ENCODE measurements at places on chromosomes 3 and 15. TPM values are rescaled to one million over a fixed set of nuclear protein-coding genes. Genes with fewer than 3 reads are reported as not detected.

GRCh38 chr3:170258105-170258487 is 35.9 kb downstream of the PRKCI start:
- H3K4me3 ChIP-seq, result no peak overlapping the region
- H3K36me3 ChIP-seq, result peaks cover 13% of the 10 kb centered on the region
- no peak for DNase-seq

DNA sequence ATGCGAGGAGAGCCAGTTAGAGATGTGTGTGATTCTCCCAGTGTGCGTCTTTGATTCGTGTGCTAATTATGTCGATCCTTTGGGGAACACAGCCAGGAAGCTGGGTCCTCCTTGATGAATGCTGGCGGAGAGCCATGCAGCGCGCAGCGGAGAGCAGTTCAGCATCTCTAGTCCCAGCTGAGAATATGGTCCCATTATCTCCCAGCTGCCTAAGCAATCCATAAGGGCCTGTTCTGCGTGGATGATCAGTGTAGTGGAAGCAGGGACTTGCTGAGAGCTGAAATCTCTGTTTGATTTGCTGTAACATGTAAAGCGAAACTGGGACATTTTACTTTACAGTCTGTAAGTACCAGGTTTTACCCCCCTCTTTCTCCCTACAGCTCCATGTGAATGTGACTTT is 412.7 kb downstream of the CNTN4 start:
- no peaks in the 10 kb centered on the region for H3K4me1 ChIP-seq
- no peak overlapping the region for H3K4me3 ChIP-seq
- no peaks in the 10 kb centered on the region for H3K27me3 ChIP-seq
- H3K36me3 ChIP-seq, result no peaks in the 10 kb centered on the region
- DNase-seq, result no peak

DNA sequence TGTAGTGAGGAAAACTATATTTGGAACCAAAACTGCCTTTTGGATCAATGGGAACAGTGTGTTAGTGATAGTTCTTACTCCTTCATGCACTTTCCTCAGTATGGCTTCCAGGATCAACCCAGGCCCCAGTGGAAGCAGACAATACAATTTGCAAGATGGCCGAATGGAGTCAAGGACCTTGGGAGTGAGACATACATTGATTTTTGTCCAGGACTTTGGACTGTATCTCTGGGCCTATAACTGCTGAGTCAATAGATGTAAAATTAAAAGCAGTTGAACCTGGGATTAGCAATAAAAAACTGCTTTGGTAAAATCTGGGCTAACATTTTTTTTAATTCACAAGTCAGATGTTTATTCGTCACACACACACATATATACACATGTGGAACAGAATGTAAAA is 1.8 kb downstream of the ARRDC4 start:
- H3K4me1 ChIP-seq, result peaks cover 30% of the 10 kb centered on the region
- peak; percentile 35 for DNase-seq
- no peak overlapping the region for H3K27ac ChIP-seq
- no peaks in the 10 kb centered on the region for H3K27me3 ChIP-seq
- no peaks in the 10 kb centered on the region for H3K36me3 ChIP-seq

DNA sequence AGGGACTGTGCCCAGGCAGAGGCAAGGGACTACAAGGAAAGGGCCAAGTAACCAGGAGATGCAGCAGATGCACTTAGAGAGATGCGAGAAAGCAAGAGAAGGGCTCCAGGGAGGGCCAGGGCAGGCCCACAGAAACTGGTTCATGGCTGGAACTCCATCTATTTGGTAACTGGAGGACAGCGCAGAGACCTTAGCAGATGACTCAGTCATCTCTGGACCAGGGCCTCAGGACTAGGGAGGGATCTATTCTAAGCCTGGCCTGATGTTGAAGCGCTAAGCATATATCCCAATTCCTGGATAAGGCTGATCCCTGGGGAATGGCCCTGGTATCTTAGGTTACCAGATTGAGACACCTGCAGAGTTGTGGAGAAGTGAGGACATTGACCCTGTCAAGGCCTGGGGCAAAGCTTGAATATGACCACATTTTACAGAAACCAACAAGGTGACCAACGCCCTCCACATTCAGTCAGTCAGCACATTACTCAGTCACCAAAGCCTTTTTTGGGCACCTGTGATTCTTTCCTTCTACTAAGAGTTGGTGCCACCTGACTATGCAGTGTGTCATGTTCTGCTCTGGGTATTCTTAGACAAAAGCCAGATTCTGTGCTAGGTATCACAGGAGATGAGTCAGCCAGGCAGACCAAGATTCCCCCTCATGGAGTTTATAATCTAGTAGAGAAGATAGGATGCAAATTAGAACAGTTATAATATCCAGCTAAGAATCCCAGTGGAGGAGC is 68.4 kb upstream of the SLCO3A1 start:
- H3K27me3 ChIP-seq, result no peaks in the 10 kb centered on the region
- H3K27ac ChIP-seq, result no peak overlapping the region
- no peaks in the 10 kb centered on the region for H3K4me1 ChIP-seq
- no peaks in the 10 kb centered on the region for H3K36me3 ChIP-seq
- no peak for DNase-seq
- no peak overlapping the region for H3K4me3 ChIP-seq

The CP gene
- total RNA-seq, result 42.6 TPM

The MAP1A gene
- total RNA-seq, result 0.06 TPM

The PLXNB1 gene
- total RNA-seq, result 86.0 TPM

Data from HepG2 (cell line).